ENCODE measurements at places on chromosomes 11 and 22.
A peak's percentile ranks its signal among the peaks of the same experiment; 100 is the strongest.

DNA sequence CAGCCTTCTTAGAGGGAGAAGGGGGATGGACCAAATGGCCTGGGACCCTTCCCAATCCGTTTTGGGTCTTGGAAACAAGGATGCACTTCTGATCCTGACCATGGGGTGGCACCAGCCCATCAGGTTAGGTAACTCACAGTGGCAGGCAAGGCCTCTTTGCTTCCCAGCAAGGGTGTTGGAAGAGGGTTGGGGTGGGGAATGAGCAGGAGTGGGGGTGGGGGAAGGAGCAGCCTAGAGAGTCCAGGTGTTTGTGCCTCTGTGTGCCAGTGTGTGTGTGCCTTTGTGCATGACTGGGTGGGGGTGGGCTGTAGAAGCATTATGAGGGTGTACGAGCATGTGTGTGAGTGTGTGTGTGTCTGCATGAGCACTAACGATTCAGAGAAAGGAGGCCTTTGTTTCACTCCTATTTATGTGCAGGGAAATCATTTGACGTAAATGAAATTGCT lies 213.1 kb downstream of the INSC start:
- no peak for DNase-seq

GRCh38 chr22:20001082-20001638 lies 15.5 kb downstream of the ARVCF start:
- DNase-seq, result no peak

GRCh38 chr11:76365038-76365679 lies 15.8 kb downstream of the THAP12 start:
- no peak for DNase-seq

DNA sequence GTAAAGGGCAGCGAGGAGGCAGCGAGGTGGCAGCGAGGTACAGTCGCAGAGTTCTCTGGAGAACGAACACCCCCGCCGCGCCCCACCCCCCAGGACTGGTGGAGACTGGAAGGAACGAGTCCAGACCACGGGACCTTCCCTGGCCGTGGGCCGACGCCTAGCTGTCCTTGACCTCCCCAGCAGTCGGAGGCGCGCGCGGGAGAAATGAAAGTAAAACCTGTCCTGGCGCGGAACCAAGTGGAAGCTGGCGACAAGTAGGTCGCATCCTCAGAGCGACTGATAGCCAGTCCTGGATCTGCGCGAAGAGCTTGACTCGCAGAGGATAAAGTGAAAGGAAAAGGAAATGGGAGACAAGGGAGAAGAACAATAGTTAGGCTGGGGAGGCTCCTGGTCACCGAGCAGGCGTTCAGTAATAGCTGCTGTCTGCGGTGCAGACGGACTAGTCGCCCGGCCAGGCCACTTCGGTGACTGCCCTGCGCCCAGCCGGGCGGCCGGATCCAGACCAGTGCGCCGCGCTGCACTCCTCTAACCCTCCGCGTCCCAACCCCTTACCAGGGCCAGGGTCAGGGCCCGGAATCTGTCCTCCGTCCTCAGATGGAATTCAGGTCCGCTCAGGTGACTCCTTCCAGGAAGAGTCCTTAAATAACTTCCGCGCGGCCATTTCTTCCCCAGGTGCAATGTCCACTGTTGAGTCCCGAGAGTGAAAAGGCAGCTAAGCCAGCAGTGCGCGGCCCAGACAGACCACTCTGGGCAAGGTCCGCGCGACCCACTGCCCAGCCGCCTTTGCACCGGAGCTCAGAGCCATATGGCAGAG lies 1.9 kb upstream of the ADM start:
- peak; percentile 65 for DNase-seq

DNA sequence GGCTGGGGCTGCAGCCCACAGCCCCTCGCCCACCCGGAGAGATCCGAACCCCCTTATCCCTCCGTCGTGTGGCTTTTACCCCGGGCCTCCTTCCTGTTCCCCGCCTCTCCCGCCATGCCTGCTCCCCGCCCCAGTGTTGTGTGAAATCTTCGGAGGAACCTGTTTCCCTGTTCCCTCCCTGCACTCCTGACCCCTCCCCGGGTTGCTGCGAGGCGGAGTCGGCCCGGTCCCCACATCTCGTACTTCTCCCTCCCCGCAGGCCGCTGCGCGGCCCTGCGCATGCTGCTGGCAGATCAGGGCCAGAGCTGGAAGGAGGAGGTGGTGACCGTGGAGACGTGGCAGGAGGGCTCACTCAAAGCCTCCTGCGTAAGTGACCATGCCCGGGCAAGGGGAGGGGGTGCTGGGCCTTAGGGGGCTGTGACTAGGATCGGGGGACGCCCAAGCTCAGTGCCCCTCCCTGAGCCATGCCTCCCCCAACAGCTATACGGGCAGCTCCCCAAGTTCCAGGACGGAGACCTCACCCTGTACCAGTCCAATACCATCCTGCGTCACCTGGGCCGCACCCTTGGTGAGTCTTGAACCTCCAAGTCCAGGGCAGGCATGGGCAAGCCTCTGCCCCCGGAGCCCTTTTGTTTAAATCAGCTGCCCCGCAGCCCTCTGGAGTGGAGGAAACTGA lies 731 bp downstream of the GSTP1 start:
- DNase-seq, result no peak

DNA sequence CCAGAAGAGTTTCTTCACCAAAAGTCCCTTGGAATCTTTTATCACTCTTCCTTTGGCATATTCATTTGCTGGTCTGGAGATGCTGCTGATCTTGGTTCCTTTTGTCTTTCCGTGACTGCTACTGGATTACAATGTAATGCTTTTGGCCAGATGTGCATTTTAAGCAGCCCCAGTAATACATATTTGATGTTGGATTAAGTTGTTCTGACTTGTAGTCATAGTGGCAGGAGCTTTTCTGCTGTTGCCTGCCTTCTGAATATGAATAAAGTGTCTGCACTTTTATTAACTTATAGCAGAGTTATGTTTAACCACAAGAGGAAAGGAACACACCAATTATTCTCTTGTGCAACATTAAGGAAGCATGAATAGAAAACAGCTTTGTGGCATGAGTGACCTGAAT lies 360.0 kb upstream of the DDI1 start:
- no peak for DNase-seq

GRCh38 chr11:1935156-1936071 lies 11.7 kb upstream of the MRPL23 start:
- peak; percentile 1 for DNase-seq

- no peak for DNase-seq
These were observed 1.6 kb downstream of the DEAF1 start for GRCh38 chr11:693415-693831.

DNA sequence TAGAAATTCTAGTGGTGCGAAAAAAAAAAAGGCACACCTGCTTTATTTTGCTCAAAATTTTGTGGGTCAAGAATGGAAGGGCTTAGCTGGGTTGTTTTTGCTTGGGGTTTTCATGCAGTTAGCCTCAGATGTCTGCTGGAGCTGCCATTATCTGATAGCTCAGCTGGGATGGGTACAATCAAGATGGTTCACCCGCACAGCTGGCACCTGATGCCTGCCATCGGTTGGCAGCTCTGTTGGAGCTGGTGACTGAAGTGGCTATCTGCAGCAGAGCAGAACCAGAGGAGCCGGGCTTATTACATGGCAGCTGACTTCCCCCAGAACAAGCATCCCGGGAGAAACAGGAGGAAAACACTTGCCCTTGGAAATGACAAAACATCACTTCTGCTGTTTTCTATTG lies 12.1 kb upstream of the ELFN2 start:
- DNase-seq, result no peak

DNA sequence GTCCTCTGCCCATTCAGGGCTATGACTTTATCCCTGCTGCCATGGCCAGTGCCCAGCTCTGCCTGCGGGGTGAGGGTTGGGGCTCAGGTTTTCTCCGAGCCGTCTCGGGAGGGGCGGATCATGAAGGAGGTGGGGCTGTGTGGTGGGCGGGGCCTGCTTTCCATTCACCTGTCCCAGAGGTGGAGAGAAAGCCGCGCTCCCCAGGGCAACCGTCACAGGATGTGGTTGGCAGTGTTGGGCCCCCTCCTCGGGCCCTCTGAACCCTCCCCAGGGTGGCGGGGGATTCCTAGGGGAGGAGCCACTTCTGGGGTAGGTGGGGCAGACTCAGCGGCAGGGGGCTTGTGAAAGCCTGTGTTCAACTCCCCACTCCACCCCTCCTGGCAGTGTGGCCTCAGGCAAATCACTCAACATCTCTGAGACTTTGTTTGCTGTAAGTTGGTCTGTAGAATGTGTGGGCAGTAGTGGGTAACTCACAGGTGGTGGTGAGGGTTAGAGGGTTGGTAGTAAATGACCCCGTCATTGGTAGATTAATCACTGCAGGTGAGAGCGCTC lies 50.3 kb downstream of the CD6 start:
- peak; percentile 81 for DNase-seq

DNA sequence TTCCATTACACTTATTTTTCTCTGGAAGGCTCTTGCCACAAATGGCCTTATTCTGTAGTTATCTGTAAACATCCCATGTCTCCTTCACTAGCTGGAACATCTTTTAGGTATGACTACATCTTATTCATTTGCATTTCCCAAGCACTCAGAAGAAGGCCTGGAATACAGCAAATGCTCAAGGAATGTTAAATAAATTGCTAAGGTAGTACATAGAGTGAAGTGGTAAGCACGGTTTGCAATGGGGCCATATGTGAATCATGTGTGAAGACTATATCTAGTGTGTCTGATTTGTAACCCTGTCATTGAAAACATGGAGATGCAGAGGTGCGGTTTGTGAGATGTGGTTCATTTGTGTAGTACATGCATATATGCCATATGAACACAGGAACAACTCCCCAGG lies 33.5 kb downstream of the GDPD4 start:
- no peak for DNase-seq

DNA sequence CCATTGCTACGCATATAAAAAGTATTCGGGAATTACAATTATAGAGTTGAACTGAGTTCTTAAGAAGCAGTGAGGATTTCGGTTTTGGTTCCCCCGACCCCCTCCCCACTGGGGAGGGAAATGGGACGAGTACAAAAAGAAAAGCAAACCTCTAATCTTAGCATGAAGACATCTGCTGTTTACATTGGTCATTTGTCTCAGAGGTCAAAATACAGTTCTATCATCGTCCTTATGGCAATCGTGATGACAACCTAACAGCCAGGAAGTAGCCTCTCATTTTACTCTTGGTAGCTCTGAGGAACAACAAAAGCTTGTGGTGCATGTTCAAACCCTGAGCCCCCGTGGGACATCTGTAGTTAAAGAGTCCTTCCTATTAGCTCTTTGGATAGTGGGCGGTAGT lies 3.2 kb upstream of the PRSS23 start:
- no peak for DNase-seq

DNA sequence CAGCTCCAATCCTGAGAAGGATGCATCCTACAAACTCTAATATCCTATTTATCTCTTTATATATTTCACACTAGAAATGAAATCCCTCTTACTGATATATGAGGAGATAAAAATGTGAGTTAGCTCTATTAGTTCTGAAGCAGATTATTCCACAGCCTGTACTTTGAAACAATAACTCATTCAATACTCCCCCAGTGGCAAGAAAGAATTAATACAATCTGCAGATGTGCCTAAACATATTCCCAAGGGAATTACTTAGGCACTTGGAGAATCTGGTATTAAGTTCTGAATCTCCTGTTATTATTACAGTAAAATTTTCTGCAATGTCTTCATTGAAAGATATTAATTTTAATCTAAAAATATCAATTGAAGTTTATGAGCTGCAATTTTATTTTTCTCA lies 59.4 kb downstream of the DDI1 start:
- no peak for DNase-seq

- DNase-seq, result no peak
These were observed 38.7 kb downstream of the RTN3 start for GRCh38 chr11:63719987-63720386.

DNA sequence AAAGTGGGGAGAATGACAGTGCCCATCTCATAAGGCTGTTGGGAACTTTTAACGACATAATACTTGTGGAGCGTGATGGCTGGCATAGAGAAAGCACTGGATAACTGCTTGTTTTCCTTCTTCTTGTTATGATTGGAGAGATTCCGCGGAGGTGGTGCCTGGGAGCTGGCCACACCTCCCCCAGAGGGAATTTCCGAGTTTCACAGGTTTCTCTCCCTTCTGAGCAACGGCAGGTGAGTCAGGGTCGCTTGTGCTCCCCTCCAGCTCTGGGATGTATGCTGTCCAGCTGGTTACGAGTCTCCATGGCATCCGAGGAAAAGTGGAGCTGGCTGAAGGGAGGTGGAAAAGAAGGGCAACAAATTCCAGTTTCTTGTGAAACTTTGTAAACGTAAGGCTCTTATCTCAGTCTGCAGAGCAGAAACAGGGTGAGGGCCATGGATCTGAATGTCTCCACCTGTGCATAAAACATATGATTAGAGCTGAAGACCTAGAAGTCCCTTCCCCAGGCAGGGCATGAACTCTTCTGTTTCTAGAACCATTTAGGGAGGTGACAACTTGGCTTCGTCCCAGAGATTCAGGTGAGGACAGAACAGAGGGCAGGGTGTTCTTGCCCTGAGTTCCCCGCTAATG lies 10.0 kb upstream of the PLET1 start:
- DNase-seq, result no peak

DNA sequence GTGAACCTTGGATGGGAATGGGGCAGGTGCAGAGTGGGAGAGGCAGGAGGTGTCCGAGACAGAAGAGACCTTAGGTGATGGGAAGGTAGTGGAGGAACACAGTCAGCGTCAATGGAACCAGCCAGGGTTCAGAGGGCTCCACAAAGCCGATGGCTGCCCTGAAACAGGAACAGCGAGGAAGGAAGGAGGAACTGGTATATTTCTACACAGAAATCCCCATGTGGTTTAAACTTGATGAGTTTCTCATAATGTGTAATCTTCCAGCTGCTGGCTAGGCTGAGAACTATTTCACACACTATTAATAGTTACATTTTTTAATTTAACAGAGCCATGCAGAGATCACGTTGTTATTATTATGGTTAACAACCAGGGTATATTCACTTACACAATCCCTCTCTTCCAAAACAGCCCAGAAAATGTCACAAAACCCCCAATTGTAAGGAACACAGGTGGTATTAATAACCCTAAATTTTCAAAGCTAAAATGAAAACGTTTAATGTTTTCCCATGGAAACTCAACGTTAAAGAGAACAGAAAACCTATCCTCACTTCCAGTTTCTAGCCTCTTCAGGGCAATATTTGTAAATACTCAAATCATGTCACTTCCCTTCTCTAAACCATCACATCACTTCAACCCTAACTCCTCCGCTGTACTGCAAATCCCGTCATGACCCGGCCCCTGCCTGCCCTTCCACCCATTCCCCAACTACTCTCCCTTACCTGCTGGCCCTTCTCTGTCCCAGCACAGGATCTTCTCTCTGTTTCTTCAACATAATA lies 74.5 kb upstream of the ARFGAP3 start:
- no peak for DNase-seq

- DNase-seq, result no peak
These were observed 218.8 kb upstream of the SORL1-AS1 start for GRCh38 chr11:121671283-121672168.

DNA sequence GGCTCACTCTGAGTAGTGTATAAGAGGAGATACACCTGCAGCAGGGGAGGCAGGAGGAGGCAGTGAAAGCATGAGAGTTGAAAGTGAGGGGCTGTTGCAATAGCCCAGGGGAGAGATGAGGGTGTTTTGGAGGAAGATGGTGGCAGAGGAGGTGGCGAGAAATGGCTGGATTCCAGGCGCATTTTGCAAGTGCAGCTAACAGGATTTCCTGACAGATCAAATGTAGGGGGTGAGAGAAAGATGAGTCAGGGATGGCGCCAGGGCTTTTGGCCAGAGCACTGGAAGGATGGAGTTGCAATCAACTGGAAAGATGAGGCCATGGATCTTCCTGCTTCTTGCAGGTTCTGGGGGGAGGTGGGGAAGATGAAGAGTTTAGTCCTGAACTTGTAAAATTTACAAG lies 16.8 kb upstream of the TSPAN18 start:
- no peak for DNase-seq

All from activated gamma-delta T cell treated with Interleukin-2 at 50 U/mL for 16 hours (primary cell).